ENCODE measurements at places on chromosomes 7 and 10. TPM values are rescaled to one million over a fixed set of nuclear protein-coding genes. Genes with fewer than 3 reads are reported as not detected.

- no peak for DNase-seq
- no peaks in the 10 kb centered on the region for H3K36me3 ChIP-seq
- H3K27ac ChIP-seq, result no peak overlapping the region
Measured at GRCh38 chr7:87872346-87872745, 3.8 kb downstream of the SLC25A40 start.

DNA sequence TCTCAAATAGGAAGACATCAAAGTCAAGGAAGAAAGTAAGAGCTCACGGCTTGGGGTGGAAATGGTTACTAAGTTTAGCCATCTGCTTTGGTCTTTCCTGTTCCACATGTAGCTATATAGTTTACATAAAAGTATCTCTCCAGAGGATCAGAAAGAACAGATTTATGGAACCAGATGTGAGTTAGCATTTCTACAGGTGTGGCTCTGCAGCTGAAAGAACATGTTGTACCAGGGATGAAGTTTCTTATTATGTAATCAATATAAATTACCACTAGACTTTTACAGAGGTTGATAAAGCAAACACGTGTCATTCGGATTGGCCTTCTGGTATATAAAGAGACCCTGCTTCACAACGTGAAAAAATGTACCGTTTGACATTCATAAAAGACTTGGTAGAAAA is 19.9 kb downstream of the CALD1 start:
- H3K27me3 ChIP-seq, result no peaks in the 10 kb centered on the region
- no peak overlapping the region for H3K27ac ChIP-seq
- H3K4me1 ChIP-seq, result peaks cover 7% of the 10 kb centered on the region
- DNase-seq, result no peak
- no peak overlapping the region for H3K4me3 ChIP-seq

GRCh38 chr7:100358027-100358856 is at the start of gene PILRB:
Gene PILRB (plus strand): TSS chr7:100358117. CDS start chr7:100358303, 186 bp downstream.
- no peaks in the 10 kb centered on the region for H3K4me1 ChIP-seq
- no peak within 1 kb of the TSS for H3K4me3 ChIP-seq

DNA sequence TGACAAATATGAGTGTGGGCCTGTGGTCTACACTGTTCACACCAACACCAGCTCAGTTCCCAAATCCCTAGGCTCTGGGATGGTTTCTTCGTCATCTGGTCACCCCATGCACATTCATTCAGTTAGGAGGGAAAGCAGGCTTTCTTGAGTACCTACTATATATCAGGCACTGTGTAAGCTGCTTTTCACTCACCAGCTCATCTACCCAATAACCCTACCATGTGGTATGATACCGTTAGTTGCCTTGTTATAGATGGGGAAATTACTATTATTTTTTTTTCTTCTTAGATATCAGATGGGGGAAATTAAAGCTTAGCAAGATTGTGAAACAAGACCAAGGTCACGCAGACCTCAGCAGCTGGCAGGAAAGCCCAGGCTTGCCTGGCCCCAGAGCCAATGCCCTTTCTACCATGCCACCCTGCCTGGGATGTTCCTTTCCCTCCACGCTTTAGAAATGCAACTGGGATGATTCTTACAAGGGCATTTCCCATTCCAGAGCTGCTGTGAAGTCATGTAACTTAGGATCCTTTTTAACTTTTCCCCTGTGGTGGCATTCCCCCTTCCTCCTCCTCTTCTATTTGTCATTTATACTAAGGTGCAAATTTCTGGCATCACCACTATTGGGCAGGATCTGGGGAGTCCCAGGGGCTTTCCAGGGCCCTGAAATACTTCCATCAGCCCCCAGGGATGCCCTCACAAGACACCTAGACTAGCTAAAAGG is 93.1 kb upstream of the EFCAB10 start:
- DNase-seq, result no peak
- H3K4me3 ChIP-seq, result no peak overlapping the region
- H3K27ac ChIP-seq, result no peak overlapping the region
- H3K27me3 ChIP-seq, result no peaks in the 10 kb centered on the region

The AKR1D1 gene
- total RNA-seq, result not detected
